Caki2 (cell line): ENCODE measurements at places on chromosomes 2 and 18. TPM values are rescaled to one million over a fixed set of nuclear protein-coding genes. Genes with fewer than 3 reads are reported as not detected.

ZNF804A gene
- total RNA-seq: not detected in 2 replicates

EMX1 gene
- total RNA-seq: 0.55 and 0.81 TPM in 2 replicates

DNA sequence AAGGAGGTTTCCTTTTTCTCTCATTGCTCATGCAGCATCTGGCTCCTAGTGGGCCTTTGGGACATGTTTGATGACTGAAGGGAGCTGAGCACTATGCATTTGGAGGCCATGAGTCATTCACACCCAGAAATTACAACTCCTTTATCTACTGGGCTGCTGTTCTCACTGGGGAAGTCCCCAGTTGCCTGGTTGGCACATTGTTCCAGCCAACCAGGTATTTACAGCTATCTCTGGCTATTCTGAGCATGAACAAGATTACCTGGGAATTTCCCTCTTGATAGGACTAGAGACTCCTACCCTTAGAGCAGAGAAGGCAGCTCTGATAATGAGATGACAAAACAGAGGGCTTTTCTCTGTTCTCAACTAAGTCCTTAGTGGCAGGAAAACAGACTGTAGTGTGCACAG is 206.5 kb downstream of the SETBP1 start:
- peak; percentile 60 for DNase-seq

- peak; percentile 22 for DNase-seq
Measured at GRCh38 chr2:119234021-119235019, 10.7 kb downstream of the STEAP3 start.

DNA sequence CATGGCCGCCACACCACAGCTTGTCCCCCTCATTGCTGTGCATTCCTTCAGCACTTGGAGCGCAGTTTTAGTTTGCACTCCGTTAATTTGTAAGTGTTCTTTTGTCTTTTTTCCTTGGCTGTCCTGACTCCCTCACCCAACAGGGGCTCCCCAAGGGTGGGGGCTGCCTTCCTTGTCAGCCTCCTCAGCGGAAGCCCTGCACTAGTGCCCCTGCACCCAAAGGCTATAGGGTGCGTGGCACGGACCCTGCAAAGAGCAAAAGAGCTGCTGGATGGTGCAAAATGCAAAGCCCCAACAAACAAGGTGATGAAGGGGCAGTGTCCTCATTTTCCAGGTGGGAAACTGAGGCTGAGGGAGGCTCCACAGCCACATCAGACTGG is 46.8 kb downstream of the EMX1 start:
- DNase-seq: no peak

DNA sequence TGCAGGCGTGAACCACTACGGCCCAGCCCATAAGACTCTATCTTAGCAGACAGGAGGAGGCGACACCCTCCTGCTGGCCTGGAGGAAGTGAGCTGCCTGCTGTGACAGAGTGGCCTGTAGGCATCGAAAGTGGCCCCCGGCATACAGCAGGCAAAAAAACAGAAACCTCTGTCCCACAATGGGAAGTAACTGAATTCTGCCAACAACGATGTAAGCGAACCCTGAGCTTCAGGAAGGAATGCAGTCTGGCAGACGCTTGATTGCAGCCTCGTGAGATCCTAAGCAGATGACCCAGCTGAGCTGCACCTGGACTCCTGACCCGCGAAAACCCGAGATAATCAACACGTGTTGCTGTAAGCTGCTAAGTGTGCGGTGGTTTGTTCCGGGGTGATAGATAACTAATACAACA is 13.6 kb downstream of the MRO start:
- no peak for DNase-seq
